CD4-positive, alpha-beta T cell treated with Interleukin-6 at 100 ng/mL for 8 hours (primary cell): ENCODE measurements at places on chromosomes 4 and X.

DNA sequence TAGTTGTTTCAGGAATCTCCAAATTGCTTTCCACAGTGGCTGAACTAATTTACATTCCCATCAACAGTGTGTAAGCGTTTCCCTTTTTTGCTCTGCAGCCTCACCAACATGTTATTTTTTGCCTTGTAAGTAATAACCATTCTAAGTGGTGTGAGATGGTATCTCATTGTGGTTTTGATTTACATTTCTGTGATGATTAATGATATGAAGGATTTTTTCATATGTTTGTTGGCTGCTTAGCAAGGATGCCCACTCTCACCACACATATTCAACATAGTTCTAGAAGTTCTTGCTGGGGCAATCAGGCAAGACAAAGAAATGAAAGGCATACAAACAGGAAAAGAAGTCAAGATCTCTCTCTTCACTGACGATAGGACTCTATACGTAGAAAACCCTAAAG, 472.4 kb downstream of the ZNF674 start:
- no peak for DNase-seq

DNA sequence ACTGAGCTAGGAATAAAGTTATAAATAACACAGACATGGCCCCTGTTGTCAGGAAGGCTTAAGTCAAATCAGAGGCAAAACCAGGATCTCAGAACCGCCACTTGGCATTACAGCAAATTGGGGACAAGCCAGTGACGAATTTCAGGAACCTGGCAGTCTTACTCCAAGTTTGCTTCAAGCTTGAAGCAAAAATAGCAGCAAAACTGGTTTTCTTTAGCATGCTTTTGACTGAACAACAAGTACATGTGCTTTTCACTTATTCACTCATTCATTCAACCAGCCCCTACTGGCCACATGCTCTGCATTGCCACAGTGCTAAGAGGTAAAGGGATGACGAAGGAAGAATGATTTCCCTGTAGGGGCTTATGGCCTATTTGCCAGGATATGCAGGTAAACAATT, 253.9 kb upstream of the PPARGC1A start:
- no peak for DNase-seq

DNA sequence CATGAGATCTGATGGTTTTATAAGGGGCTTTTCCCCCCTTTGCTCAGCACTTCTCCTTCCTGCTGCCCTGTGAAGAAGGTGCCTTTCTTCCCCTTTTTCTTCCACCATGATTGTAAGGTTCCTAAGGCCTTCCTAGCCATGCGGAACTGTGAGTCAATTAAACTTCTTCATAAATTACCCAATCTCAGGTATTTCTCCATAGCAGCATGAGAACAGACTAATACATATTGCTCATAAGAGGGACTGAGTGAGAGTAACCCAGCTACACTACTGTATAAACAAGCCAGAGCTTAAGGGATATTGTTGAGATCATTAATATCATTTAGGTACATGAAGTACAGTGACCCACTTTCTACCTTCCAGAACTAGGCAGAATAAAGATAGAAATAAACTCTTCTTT, 102.9 kb downstream of the TEX13A start:
- DNase-seq = no peak

DNA sequence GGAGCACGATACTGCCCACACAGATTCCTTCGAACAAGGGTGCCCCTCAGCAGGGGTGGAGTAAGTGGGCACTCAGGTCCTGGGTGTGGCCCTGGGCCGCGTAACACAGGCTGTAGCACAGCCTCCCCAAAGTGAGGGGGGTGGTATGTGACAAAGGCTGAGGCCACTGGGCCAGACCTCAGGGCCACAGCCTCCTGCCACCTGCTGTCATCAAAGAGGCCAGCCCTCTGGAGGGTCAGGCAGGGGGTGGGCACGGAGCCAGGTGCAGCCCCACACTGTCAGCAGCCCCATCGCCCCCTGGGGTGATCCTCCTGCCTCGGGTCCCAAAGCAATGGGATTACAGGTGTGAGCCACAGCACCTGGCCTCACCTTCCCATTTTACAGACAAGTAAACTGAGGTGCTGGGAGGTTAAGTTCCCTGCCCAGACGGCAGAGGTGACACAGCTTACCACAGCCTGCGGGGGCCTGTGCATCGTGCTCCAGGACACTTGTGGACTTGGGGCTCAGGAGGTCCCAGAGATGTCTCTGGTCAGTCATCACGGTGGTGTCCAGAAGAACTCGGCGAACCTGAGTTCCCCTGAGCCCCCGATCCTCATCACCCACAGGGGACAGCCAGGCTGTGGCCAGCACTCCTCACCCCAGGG, 27.5 kb upstream of the MXD4 start:
- DNase-seq = no peak

DNA sequence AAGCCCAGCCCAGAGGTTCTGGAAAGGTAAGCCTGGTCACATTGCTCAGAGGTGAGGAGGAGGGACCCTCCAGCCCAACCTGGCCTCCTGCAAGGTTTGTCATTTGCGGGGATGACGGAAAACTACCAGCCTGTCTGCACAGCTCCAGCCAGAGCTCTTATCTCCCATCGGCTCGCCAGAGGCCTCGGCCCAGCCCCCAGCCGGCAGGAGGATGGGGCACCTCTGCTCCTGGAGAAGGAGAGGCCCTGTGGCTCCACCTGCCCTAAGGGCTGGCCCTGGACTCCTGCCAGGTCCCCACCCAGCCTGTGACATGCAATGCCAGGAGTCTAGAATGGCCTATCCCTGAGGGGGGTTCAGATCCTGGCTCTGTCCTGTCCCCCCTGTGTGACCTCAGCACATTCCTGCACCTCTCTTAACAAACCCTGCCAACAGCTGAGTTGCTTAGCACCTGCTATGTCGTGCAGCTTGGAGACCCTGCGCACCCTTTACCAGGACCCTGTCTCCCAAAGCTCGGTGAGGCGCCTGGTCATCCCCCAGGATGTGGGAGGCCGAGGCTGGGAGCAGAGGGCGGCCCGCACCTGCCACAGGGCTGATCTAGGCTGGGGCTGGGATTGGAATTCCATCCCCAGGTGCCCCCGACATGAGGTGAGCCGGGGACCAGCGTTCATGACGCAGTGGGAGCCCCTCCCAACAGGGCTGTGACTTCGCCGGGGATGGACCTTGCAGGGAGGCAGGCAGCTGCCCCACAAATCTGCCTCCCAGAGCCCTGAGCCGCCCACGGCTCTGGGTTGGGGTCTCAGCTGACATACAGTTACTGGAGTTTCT, 14.4 kb downstream of the ADRA2C start:
- DNase-seq = no peak

GRCh38 chr4:181181331-181181730, 1061.9 kb upstream of the TENM3 start:
- no peak for DNase-seq

GRCh38 chr4:11497972-11498371, 69.3 kb upstream of the HS3ST1 start:
- no peak for DNase-seq

- no peak for DNase-seq
These were observed 2.4 kb downstream of the CORIN start for GRCh38 chr4:47835494-47835893.

DNA sequence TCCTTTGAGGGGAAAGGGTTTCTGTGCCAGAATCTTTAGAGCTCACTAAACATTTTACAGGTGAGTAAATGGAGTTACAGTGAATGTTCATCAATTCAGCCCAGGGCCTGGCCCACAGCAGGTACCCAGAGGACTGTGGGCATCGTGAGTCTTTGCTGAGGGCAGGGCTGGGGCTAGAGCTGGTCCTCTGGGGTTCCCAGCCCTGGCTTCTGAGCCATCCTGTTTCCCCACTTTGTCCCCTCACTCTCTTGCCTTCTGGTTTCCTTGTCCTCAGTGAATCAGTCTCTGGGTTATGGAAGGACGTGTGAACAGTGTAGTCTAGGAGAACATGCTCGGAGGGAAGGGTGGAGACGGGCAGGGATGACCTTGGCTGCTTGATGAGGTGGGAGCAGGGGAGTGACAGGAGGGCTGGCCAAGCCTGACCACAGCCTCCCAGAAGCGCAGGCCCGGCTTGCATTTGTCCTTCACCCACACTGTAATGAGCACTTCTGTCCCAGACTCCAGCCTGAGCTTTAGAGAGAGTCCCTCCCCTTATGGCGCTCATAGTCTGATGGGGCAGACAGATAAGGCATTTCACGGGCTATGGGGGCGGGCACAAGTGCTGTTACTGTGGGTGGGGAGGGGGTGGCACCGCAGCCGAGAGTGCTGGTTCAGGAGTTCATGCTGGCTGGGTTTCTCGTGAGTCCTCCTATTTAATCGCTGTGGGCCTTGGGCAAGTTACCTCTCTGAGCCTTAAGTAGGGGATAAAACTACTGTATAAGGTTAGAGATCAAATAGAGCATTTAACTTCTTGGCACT, 17.3 kb downstream of the TBC1D14 start:
- peak; percentile 64 for DNase-seq

- DNase-seq = no peak
These were observed 8.2 kb downstream of the DIAPH2 start for GRCh38 chrX:96692890-96693289.

DNA sequence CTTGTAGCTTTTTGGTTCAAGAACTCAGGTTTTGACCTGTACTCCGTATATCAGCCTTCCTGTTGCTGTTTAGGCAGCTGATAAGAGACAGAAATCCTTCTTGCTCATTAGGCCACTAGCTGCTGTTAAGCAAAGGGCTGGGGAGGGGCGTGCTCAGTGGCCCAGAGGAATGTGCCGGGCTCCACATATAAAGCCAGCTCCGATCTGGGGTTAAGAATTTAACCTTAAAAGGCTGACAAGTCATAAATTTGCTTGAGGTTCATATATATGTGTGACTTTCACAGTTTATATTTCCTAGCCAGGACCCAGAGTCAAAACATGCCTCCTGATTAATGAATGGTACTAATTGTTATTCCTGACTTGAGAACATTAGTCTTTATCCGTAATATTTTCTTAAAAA, 15.3 kb downstream of the GPC3 start:
- no peak for DNase-seq

GRCh38 chr4:148782284-148782683, 340.1 kb upstream of the NR3C2 start:
- DNase-seq = no peak

- DNase-seq = no peak
These were observed 138.6 kb upstream of the SFRP2 start for GRCh38 chr4:153927451-153927850.

DNA sequence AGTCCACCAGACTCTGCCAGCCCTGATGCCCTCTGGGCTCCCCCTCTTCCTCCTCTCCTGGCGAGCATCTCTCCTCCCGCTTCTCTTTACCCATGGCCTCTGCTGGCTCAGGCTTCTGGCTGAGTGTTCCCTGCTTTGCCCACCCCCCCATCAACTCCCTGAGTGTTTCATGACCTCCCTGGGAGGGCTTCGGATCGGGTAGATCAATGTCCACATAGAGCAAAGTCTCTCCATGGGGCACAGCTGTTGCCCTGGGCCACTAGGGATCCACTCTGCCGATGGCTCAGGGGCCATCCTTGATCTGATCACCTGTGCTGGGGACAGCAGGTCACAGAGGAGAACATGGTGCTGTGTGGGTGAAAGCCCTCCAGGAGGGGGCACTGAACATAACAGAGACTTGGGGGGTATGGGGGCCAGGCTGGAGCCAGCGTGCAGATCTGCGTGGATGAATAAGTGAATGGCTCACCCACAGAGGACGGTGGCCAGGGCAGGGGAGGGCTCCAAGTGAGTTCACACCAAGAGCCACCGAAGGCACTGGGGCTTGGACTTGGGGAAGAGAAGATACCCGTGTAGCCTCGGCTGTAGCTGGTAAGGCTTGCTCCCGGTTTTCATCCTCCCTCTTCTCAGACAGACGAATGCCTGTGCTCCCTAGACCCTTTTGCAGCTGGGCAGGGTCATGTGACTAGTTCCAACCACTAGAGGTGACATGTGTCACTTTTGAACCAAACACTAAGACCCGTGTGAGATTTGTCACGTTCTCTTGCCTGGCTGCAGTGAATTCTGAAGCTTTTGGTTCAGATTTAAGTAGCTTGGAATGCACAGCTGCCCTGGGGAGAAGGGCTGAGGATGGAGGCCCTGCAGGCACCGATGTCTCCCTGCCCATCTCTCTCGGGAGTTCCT, 23.2 kb upstream of the AFAP1 start:
- no peak for DNase-seq

DNA sequence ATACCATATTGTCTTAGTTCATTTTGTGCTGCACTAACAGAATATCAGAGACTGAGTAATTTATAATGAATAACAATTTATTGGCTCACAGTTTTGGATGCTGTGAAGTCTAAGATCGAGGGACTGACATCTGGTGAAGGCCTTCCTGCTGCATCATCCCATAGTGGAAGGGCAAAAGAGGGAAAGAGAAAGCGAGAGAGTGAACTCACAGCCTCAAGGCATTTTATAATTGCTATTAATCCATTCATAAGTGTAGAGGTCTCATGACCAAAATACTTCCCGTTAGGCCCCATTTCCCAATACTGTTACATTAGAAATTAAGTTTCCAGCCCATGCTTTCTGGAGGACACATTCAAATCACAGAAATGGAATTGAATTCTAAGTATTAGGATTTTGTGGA, 554.4 kb downstream of the TRAM1L1 start:
- no peak for DNase-seq

DNA sequence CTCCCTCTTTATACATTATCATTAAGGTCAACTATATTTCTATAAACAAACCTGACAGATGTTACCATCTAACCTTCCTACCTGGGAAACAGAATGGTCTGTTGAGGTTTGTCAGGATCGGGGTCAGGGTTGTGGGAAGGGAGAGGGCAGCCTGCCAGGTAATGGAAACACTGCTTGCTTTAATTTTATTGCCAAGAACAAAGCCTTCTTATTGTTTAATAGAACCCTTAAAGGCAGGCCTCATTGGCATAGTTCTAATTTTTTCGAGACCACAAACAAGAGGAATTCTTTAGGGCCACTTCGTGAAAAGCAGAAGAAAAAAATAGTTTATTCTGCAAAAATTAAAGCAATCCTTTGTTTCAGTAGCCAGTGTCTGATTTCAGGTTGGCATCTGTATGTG, 113.2 kb downstream of the MID1 start:
- no peak for DNase-seq

- no peak for DNase-seq
These were observed 270.0 kb downstream of the ARHGAP24 start for GRCh38 chr4:85744950-85745349.

GRCh38 chrX:19579485-19579884, 64.2 kb upstream of the MAP3K15 start:
- no peak for DNase-seq

- DNase-seq = no peak
These were observed 17.2 kb downstream of the TRMT44 start for GRCh38 chr4:8457646-8458252.

DNA sequence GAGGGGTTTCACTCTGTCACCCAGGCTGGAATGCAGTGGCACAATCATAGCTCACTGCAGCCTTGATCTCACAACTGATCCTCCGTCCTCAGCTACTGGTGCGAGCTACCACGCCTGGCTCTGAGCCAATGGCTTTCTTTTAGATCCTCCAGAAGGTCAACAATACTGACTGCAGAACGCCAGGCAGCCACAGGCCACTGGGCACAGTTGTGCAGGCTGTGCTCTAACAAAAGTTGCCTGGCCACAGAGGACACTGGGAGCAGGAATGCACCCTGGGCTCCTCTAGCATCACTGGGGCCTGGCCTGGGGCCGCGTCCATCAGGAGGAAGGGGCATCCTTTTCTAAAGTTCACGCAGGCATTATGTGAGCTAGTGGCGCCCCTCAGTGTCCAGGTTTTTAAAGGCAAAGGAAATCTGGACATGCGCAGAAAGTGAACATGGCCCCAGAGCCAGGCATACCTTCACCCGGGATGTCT, 14.9 kb upstream of the PORCN start:
- DNase-seq = no peak

- no peak for DNase-seq
These were observed 123.6 kb upstream of the LIMCH1 start for GRCh38 chr4:41414412-41414779.

GRCh38 chrX:34658326-34658725, 1.2 kb upstream of the TMEM47 start:
- DNase-seq = no peak

- DNase-seq = peak; percentile 37
These were observed 19.2 kb downstream of the PPP3CA start for GRCh38 chr4:101328063-101328602.
